ENCODE measurements at places on chromosomes 13 and 19.
A peak's percentile ranks its signal among the peaks of the same experiment; 100 is the strongest.

- no peak for DNase-seq
- H3K4me1 ChIP-seq, result no peaks in the 10 kb centered on the region
- no peaks in the 10 kb centered on the region for H3K36me3 ChIP-seq
- peaks cover 23% of the 10 kb centered on the region for H3K27me3 ChIP-seq
- H3K4me3 ChIP-seq, result no peak overlapping the region
Measured at GRCh38 chr19:40555978-40556689, 20.5 kb upstream of the SHKBP1 start.

- DNase-seq, result no peak
- H3K36me3 ChIP-seq, result peaks cover 13% of the 10 kb centered on the region
- H3K4me3 ChIP-seq, result no peak overlapping the region
- H3K27ac ChIP-seq, result no peak overlapping the region
- H3K27me3 ChIP-seq, result no peaks in the 10 kb centered on the region
Measured at GRCh38 chr13:95763601-95764000, 86.7 kb downstream of the DNAJC3 start.

DNA sequence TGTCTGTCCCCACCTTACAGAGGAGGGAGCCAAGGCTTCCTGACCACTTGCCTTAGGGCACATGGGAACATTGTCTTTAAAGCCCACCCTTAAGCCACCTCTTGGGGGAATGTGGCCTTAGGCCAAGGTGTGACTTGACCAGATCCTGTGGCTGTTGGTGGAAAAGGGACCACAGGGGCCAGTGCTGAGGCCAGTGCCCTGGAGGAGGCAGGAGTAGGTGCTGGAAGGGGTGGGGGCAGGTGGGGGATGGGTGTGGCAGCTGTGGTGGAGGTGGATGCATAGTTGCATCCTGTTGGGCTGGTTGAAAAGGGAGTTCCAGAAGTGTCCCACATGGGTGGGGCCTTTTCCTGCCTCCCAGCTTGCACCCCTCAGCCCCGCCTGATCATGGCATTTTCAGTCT lies 44.8 kb downstream of the DNM2 start:
- H3K27me3 ChIP-seq, result no peaks in the 10 kb centered on the region
- no peak overlapping the region for H3K4me3 ChIP-seq
- H3K36me3 ChIP-seq, result peaks cover 2% of the 10 kb centered on the region
- no peaks in the 10 kb centered on the region for H3K4me1 ChIP-seq

GRCh38 chr13:101416181-101417042 lies at the start of gene NALCN:
Gene NALCN, minus strand, starts transcription at chr13:101416508. Its CDS starts 17,382 bp downstream, at chr13:101399126.
- peak within 1 kb of the TSS; percentile 45 for H3K4me3 ChIP-seq
- H3K27ac ChIP-seq, result no peak within 1 kb of the TSS
- H3K27me3 ChIP-seq, result peaks cover 8% of the 10 kb centered on the region
- H3K36me3 ChIP-seq, result no peaks in the 10 kb centered on the region

DNA sequence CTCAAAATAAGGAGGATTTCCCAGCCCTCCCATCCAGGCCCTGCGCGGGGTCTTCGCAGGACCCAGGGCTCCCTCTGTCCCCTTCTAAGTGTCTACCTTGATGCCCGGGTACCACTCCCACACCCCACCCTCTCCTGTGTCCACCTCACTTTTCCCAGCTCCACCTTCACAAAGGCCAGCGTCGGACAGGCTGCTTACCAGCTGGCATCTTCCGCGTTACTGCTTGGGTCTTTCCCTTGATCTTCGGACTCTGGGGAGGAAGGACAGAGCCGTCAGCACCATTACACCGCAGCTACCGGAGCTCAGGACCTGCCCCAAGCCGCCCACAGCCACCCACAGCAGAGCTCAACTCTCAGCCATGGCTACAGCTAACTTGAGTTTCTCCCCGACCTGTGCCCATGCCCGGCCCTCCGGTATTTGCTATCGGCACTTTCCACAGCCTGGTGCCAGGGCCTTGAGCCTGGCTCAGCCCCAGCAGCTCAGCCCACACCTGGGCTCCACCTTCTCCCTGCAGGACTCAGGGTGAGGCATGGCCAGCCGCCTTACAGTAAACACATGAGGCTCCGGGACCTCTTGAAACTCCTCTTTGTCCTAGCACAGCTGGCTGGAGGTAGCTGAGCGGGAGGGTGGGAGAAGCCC lies 3.8 kb downstream of the C13orf46 start:
- no peaks in the 10 kb centered on the region for H3K27me3 ChIP-seq
- H3K36me3 ChIP-seq, result peaks cover 4% of the 10 kb centered on the region
- no peak overlapping the region for H3K4me3 ChIP-seq
- H3K27ac ChIP-seq, result peak overlapping the region; percentile 84
- peak; percentile 10 for DNase-seq

DNA sequence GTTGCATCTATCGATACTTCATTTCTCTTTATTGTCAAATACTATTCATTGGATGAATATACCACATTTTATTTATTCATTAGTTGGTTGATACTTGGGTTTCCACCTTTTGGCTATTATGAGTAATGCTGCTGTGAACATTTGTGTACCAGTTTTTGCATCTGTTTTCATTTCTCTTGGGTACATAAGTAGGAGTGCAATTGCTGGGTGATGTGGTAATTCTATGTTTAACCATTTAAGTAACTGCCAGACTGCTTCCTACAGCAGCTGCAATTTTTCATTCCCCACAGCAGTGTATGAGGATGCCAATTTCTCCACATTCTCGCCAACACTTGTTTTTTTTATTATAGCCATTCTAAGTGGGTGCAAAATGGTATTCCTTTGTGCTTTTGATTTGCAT lies 2.6 kb downstream of the KCNJ14 start:
- H3K4me3 ChIP-seq, result no peak overlapping the region
- no peaks in the 10 kb centered on the region for H3K4me1 ChIP-seq
- no peak overlapping the region for H3K27ac ChIP-seq
- H3K27me3 ChIP-seq, result no peaks in the 10 kb centered on the region
- no peak for DNase-seq

DNA sequence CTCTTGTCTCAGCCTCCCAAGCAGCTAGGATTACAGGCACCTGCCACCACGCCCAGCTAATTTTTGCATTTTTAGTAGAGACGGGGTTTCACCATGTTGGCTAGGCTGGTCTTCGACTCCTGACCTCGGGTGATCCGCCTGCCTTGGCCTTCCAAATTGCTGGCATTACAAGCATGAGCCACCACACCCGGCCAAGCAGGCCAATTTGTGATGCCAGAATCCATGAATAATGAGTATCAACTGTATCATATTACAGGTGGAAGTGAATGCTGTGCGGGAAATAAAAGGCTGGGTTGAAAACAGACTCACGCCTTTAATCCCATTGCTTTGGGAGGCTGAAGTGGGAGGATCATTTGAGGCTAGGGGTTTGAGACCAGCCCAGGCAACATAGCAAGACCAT lies 3.6 kb upstream of the NFILZ start:
- H3K27ac ChIP-seq, result no peak overlapping the region
- no peaks in the 10 kb centered on the region for H3K27me3 ChIP-seq
- no peaks in the 10 kb centered on the region for H3K36me3 ChIP-seq
- no peaks in the 10 kb centered on the region for H3K4me1 ChIP-seq
- no peak for DNase-seq

- no peaks in the 10 kb centered on the region for H3K36me3 ChIP-seq
- H3K27ac ChIP-seq, result no peak overlapping the region
- no peak overlapping the region for H3K4me3 ChIP-seq
- no peak for DNase-seq
- no peaks in the 10 kb centered on the region for H3K4me1 ChIP-seq
Measured at GRCh38 chr13:19072543-19072942, 109.1 kb downstream of the TUBA3C start.

DNA sequence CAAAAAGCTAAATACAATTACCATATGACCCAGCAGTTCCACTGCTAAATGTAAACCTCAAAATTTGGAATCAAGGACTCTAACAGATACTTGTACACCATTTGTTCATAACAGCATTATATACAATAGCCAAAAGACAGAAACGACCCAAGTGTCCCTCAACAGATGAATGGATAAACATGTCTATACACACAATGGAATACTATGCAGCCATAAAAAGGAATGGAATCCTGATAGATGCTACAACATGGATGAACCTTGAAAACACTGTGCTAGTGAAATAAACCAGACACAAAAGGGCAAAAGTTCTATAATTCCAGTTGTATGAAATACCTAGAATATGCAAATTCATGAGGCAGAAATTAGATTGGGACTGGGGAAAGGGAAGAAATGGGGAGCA lies 12.2 kb downstream of the NEK3 start:
- H3K27ac ChIP-seq, result no peak overlapping the region
- no peak overlapping the region for H3K4me3 ChIP-seq
- no peaks in the 10 kb centered on the region for H3K27me3 ChIP-seq
- H3K36me3 ChIP-seq, result peaks cover 23% of the 10 kb centered on the region
- no peaks in the 10 kb centered on the region for H3K4me1 ChIP-seq
- DNase-seq, result no peak

DNA sequence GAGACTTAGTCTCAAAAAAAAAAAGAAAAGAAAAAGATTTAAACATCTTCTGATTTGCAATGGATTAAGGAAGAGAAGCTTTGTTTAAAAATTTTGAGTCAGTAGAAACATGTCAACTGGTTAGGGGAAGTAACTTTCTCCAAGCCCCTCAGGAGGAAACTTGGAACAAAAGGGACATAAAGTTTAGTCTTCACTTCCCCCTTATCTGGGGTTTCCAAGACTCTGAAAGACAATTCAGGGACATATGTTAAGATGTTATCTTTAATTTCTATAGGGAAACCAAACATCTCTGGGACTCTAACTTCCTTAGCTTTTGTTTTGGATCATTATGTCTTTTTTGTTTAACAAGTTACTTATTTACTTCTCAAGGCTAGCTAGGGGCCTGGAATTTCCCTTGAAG lies 20.1 kb upstream of the MRI1 start:
- no peaks in the 10 kb centered on the region for H3K27me3 ChIP-seq
- H3K27ac ChIP-seq, result no peak overlapping the region
- no peaks in the 10 kb centered on the region for H3K4me1 ChIP-seq
- no peak overlapping the region for H3K4me3 ChIP-seq

DNA sequence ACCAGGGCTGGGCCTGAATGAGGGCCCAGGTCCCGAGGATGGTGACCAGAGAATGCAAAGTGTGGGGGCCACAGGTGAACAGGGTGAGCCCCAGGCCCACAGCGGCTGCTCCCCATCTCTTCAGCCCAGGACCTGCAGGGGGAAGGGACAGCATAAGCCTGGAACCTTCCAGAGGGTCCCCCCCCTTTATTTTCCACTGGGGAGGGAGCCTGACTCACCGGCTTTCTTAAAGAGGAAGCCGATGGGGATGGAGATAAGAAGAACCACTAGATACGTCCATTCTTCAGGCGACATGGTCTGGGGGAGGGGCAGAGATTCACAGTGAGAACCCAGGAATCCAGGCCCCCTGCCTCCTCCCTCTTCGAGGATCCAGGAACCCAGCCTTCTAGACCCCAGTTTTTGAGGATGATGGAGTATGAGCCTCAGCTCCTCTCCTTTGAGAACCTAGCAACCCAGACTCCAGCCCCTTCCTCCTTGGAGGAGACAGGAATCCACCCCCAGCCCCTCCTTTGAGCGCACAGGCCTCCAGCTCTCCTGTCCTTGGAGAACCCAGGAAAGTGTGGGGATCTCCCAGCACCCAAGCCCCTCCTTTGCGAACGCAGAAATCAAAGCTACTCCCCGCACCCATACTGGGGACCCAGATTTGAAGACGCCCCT lies 1.0 kb downstream of the MBOAT7 start:
- peak overlapping the region; percentile 81 for H3K27ac ChIP-seq
- no peaks in the 10 kb centered on the region for H3K4me1 ChIP-seq
- DNase-seq, result no peak
- peaks cover 9% of the 10 kb centered on the region for H3K36me3 ChIP-seq
- no peak overlapping the region for H3K4me3 ChIP-seq
- no peaks in the 10 kb centered on the region for H3K27me3 ChIP-seq

- no peak overlapping the region for H3K27ac ChIP-seq
- no peaks in the 10 kb centered on the region for H3K27me3 ChIP-seq
Measured at GRCh38 chr13:59891053-59891452, 272.7 kb downstream of the DIAPH3 start.

DNA sequence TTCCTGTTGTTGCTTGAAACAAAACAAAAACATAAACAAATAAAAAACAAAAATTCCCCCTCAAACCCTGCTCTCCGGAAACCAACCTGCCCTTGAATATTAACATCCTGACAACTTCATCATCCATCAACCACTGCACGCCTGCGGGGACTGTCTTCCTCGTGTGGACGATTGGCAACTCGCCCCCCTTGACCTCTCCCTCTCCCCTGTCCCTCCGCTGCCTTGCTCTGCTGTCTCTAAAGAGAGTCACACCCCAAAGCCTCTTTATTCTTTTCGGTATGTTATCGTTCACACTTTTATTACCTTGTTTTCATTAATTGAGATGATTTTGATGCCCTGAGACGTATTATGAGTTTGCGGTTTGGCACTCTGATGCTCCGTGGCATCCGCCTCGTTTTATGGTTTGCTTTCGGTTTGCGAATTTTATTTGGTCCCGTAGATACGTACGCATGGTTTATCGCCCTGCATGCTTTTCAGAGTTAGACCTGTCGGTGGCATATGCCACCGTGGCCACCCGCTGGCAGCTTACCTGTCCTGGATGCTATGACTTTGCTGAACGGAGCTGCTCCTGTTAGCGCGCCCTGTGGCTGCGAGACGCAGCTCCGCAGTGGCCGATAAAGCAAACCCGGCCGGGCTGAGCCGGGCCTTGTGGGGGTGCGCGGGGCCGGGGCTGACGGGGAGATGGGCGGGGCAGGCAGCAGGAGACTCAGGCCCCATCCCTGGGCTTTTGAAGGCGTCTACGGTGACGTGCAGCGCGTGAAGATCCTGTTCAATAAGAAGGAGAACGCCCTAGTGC lies 10.6 kb downstream of the PTBP1 start:
- peaks cover 85% of the 10 kb centered on the region for H3K36me3 ChIP-seq
- no peak overlapping the region for H3K27ac ChIP-seq
- peaks cover 1% of the 10 kb centered on the region for H3K4me1 ChIP-seq
- no peak for DNase-seq
- no peak overlapping the region for H3K4me3 ChIP-seq

DNA sequence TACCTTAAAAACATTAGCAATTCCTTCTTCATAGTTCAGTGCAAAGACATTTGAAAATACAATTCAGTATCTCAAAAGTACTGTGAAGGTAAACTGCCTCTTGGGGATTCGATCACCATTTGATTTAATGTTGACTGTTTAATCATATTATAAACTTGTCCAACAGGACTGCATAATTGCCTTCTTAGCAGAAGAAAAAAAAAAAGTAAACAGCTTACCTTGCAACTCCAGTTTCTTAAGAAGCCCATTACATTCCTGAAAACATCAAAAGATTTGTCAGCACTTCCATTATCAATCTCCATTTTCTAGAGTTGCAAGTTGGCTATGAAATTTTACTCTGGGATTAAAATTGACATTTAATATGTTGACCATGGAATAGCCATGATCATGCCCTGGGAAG lies 1154.6 kb downstream of the OLFM4 start:
- no peak overlapping the region for H3K4me3 ChIP-seq
- H3K27me3 ChIP-seq, result no peaks in the 10 kb centered on the region
- no peak overlapping the region for H3K27ac ChIP-seq
- H3K4me1 ChIP-seq, result no peaks in the 10 kb centered on the region
- DNase-seq, result no peak

- no peaks in the 10 kb centered on the region for H3K27me3 ChIP-seq
- H3K4me3 ChIP-seq, result no peak overlapping the region
- H3K27ac ChIP-seq, result no peak overlapping the region
- no peaks in the 10 kb centered on the region for H3K4me1 ChIP-seq
- no peaks in the 10 kb centered on the region for H3K36me3 ChIP-seq
- DNase-seq, result peak; percentile 38
Measured at GRCh38 chr13:103908911-103909310, 842.7 kb upstream of the SLC10A2 start.

All from lung (tissue), 17 donors.